Activated T-cell treated with anti-CD3 and anti-CD28 coated beads for 4 hours (primary cell): ENCODE measurements at places on chromosomes 1 and 21.

GRCh38 chr1:158931055-158931737, at the start of gene PYHIN1:
Gene PYHIN1 (plus strand): TSS chr1:158931552. CDS start chr1:158936911, 5,359 bp downstream.
- DNase-seq = no peak

- DNase-seq = no peak
Measured at GRCh38 chr1:105343317-105343716, 1593.6 kb downstream of the AMY1C start.

DNA sequence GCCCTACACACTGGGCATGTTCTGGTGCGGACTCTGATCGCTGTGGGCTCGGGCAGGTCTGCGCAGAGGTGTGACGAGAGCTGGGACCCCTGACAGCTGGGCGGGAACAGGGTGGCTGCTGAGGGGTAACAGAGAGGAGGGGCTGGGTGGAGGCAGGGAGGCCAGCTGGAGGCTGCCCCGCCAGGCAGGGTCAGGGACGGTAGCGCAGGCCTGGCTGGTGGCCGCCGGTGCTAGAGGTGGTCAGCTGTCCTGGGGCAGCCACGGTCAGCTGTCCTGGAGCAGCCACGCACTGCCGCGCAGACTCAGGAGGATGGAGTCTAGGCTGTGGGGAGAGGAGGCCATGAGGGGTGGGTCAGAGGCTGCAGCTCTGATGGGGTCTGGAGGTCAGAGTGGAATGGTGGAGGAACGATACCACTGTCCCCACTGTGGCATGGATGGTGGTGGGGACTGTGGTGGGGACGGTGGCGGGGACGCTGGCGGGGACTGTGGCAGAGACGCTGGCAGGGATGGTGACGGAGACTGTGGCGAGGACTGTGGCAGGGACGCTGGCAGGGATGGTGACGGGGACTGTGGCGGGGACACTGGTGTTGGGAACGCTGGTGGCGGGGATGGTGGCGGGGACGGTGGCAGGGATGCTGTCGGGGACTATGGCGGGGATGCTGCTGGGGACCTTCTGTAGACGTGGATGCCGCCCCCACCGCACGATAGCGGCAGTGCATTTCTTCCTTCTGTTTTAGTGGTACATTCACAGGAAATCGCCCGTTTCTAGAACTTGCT, 21.3 kb upstream of the LRRC3 start:
- no peak for DNase-seq

DNA sequence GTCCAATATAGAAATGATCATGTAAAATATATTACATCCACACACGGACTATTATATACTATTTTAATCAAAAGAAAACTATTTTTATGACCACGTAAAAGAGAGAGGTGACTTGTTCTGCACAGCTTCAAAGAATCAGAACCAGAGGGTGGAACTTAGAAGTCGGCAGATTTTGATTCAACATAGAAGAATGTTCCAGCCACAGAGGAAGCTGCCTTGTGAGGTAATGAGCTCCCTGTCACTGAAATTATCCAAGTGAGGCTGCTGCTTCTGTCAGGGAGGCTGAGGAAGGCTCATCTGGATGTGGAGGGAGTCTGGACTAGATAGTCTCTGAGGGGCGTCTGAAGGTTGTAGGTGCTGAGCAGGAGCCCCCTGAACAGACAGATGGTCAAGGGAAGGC, 2.7 kb downstream of the PLEKHA6 start:
- no peak for DNase-seq

- peak; percentile 48 for DNase-seq
Measured at GRCh38 chr1:37811027-37811655, 3.1 kb upstream of the YRDC start.

DNA sequence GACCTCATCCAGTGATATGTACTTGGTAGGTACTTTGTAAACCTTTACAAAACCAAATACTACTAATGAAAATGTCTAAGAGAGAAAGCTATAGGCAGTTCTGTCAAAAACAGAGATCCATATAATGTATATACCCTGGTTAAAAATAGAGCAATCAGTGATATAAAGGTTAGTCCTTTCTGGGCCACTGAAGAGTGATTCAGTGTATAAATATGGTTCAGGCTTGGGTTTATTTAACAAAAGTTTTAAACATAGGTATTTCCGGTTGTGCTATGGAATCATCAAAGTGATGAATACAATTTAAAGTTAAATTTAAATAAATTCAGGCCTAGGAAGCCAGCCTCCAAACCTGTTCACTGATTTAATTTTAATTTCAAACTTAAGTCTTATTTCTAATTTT, 108.4 kb upstream of the DMRTA2 start:
- DNase-seq = no peak

GRCh38 chr1:44636083-44636687, 38.1 kb downstream of the TMEM53 start:
- DNase-seq = no peak

- DNase-seq = no peak
Measured at GRCh38 chr1:240695416-240695815, 83.5 kb upstream of the GREM2 start.

- no peak for DNase-seq
Measured at GRCh38 chr21:39710866-39711265, 34.1 kb upstream of the IGSF5 start.

DNA sequence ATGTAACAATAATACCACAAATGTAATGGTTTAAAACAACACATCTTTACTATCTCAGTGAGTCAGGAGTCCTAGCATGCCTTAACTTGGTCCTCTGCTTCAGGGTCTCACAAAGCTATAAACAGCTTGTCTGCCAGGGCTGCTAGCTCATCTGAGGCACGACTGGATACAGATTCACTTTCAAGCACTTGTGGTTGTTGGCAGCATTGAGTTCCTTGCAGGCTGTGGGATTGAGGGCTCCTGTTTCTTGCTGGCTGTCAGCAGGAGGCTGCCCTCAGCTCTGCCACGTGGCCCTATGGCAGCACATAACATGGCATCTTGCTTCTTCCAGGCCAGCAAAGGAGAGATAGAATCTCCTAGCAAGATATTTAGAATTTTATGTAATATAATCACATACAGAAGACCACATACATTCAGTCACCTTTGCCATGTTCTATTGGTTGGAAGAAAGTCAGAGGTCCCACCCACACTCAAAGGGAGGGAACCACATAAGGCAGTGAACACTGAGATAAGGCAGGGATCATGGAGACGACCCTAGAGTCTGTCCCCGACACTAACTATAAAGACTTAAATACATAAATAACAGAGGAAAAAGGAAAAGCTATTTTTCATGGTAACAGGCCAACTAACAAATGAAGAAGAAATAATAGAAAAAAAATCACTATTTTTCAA, 18.9 kb upstream of the IPP start:
- no peak for DNase-seq

- no peak for DNase-seq
Measured at GRCh38 chr1:163650624-163651023, 328.9 kb downstream of the NUF2 start.

GRCh38 chr21:32322103-32322502, 23.4 kb downstream of the MRAP start:
- no peak for DNase-seq

DNA sequence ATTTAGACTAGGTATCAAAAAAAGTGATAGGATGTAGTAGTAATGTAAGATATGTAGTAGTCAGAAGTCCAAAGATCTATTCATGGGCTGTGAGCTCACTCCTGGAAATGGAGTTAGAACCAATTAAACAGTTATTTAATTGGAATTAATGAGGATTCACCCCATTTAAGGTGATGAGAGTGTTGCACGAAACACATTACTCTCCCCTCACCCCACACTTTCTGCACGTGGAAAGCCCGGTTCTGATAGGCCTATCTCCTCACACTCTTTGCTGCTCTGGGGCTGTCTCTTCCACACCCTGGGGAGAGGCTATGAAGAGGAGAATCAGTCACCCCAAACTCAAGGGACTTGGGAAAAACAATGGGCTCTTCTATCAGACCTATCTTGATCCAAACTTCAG, 126.4 kb downstream of the HMGB4 start:
- no peak for DNase-seq

DNA sequence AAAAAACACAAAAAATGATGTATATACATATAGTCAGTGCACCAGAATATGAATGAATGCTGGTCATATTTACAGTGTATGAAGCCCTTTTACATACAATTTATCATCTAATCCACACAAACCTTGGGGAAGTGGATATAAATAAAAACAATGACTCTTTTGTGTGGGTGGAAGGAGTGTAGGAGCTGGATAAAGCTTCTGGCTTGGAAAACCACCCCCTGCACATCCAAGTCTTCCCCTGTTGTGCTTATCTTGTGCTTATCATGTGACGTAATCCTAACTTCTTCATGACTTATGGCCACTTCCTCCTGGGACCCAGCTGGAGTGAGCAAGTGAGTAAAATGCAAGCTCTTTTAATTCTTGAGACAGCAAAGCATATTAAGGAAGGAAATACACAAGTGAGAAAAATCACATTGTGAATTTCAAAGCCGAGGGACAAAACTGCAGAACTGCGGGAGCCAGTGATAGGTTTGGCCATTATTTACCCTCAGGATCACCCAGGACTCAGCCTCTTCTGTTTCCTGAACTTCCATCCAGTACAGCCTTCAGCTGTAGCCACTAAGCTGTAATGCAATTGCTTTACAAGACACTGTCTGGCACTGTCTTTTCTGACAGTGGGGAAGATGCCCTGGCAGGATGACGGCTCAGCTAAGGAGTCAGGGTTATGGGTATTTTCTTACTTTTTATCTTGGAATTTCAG, 104.0 kb upstream of the PPM1J start:
- DNase-seq = no peak

GRCh38 chr1:86069757-86070145, 86.8 kb downstream of the COL24A1 start:
- no peak for DNase-seq

- no peak for DNase-seq
Measured at GRCh38 chr1:185402930-185403329, 85.9 kb upstream of the IVNS1ABP start.

GRCh38 chr1:198220428-198220827, 63.6 kb downstream of the NEK7 start:
- DNase-seq = no peak

DNA sequence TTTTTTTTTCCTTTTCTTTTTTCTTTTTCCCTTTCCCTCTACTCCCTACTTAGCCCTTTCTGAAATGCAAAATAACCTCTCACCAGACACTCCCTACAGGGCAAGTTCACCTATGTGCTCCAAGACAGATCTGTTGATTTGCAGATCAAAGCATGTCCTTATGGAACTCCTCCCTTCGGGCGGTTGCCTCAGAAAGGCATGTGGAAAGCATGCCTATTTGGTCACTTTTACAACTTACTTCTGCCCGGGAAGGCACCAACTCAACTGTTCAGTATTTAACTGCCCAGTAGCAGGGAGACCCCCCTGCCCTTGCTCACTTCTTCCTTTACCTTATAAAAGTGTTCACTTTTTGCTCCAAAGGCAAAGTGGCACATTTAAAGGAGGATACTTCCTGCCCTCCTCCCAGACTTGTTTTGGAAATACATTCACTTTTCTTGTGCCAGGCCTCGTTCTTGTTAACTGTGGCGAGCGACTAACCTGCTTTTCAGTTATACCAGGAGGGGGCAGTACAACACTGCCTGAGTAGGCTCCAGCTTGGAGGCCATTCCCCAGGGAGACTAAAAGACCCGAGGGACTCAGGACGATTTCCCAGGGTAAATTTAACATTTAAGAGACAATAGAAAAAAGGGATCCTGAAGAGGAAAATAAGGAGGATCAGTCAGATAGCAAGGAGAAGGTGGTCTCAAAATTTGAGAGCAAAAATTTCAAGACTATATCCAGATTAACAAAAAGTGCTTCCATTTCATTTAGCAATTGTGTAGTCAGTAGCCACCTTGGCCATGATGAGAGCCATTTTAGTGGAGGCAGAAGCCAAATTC, 12.3 kb upstream of the SLAMF7 start:
- peak; percentile 44 for DNase-seq

DNA sequence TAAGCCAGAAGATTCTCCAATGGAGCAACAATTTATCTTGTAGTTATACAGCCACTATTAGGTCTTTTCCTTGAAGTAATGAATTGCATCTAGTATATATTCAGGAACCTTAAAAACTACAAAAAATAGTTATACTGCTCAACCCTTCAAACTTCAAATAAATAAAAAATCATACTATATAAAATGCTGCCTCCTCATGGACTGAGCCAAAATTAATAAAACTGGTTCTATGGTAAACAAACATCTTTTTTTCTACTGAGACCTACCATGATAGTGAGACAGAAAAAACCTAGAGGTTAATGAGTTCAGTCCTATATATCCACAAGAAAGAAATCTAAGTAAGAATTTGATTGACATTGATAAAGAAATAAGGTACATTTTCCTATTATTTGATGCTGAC, 67.7 kb downstream of the GPATCH2 start:
- DNase-seq = no peak

- DNase-seq = no peak
Measured at GRCh38 chr1:87549738-87550137, 221.1 kb downstream of the LMO4 start.

- DNase-seq = no peak
Measured at GRCh38 chr1:37914719-37915475, 32.0 kb downstream of the INPP5B start.

DNA sequence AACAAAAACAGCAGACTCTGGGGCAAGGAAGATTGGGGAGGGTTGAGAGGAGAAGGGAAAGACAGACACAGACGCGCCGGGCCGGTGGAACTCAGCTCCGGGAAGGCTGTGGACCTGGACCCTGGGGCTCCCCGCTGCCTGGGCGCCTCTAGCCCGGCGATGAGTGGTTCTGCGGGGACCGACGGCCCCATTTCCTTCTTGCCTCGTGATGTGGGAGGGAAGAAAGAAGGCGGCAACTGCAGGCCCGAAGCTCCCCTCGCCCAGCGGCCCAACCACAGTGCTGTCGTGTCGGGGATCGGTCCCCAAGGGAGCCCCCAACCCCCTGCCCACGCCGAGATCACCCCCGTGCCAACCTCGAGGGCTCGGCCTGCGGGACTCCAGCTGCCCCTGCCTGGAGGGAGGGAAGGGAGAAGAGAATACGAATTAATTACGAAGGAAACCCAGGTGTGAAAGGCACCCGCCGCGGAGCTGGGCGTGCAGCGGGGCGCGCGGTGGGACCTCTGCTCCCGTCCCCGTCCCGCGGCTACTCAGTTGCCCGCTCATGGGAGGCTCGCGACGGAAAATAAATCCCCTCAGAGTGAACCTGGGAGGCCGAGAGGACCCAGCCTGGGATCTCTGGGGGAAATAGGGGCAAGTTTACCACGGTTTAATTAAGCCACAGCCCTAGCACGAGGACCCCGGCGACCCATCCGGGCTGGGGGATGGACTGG, 7.4 kb downstream of the FOXD3 start:
- DNase-seq = no peak

DNA sequence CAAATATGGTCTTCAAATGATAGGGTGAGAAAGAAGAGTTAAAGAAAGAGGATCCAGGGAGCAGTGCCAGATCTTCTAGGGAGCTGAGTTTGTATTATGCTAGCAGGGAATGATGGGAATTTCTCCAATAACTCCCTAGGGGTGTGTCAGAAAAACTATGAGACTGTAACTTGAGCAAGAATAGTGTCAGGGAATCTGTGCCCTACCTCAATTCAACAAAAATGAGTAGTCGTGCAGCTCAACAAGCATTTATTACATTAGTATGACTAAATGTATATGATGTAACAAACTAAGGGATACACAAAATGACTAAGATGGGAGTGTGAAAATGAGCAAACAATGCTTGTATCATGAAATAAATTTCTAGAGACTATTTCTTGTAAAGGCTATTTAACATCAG, 24.2 kb downstream of the SPAG17 start:
- no peak for DNase-seq

GRCh38 chr1:65009176-65009575, 42.8 kb upstream of the JAK1 start:
- no peak for DNase-seq
